ENCODE measurements at places on chromosomes 5 and 9.

DNA sequence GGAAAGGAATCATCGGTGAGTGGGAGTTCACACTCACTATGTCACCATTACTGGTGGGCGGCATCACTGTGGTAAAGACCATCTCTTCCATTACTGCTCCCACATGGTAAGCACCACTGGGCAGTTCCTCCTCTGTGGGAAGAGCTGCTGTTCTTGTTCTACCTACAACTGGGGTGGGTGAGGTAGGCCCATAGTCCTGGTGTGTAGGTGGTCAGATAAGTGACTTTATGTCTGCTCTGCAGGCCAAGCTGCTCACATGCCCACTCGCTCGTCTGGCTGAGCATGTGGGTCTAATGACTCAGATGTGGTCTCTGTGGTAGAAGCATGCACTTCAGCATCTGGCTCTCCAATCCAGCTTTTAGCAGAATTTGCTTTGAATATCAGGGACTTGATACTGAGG, 82.9 kb downstream of the TMEM215 start:
- no peak for DNase-seq

DNA sequence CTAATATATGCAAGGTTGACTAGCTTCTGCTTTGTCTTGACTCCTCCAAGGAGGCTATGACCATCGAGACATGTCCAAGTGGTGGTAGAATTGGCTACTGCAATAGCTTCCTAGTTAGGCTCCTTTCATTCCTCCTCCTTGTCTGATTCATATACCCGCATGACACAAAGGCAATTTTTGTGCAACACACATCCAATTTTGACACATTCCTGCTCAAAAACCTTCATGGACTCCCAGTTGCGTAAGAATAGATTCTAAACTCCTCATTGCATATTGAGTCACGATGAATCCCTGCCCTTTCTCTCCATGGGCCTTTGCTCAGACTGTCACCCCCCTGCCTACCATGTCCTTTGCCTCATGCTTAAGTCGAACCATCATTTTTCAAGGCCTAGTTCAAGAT, 344.5 kb downstream of the ACTL7B start:
- DNase-seq: peak; percentile 55

DNA sequence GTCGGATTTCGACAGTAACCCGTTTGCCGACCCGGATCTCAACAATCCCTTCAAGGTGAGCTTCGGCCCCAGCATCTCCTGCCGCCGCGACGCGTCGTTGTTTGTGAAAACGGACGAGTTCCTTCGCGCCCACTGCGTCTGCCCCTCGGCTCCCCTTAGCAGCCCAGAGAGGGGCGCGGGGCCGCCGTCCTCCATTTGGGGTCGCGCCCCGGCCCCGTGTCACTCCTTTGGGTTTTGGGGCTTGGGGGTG, 182 bp downstream of the SCAMP1 start:
- no peak for DNase-seq

- peak; percentile 51 for DNase-seq
Measured at GRCh38 chr5:139787568-139788293, 7.9 kb upstream of the PSD2 start.

DNA sequence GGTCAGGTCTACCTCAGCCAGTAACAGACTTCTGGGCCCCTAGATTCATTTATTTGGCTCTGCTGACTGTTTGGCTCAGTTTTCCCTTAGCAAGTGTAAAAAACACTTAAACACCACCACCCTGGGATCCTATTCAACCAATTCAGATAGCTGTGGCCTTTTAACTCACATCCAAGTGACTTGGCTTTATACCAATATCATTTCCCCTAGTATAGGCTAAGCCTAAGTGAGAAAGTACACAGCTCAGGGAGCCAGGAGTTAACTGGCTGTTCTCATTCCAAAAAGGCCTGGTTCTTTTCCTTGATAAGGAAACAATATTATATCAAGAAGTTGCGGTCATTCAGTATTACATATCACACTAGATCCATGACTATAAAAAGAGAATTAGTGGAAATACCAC, 163.5 kb downstream of the ARL15 start:
- no peak for DNase-seq

DNA sequence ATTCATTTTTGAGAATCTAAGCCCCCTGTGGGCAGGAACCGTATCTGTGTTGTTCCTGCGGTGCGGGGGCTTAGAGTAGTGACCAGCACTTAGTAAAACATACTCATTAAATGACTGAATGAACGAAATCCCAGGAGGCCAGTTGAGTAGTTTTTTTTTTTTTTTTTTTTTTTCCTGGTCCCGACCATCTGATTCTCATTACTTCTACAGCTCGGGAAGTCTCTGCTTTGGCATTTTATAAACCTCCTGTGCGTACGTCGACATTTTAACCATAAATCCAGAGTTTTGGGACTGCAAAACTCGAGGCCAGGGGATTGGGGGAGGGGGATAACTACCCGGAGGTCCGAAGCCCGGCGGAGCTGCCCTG, 31.5 kb upstream of the SPRY4 start:
- peak; percentile 83 for DNase-seq

DNA sequence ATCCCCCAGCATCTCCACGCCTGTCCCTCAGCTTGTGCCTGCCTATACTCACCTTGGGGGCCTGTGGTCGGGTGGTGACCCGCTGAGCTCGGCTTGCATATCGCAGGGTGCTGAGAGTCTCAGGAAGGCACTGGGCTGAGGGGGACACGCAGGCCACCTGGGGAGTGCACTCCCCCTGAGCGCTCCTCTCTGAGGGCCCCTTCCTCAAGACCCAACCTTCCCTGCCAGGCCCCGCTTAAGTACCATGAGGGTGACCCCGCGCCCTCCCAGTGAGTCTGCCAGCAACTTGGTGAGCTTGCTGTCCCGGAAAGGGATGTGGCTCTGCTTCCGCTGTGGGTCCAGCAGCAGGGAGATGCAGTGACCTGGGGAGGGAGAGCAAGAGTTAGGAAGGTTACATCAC, 4.1 kb downstream of the KIF12 start:
- DNase-seq: no peak

GRCh38 chr5:80921026-80921425, 39.1 kb upstream of the RASGRF2 start:
- no peak for DNase-seq

GRCh38 chr5:33120671-33121070, 320.1 kb upstream of the TARS1 start:
- DNase-seq: peak; percentile 20

DNA sequence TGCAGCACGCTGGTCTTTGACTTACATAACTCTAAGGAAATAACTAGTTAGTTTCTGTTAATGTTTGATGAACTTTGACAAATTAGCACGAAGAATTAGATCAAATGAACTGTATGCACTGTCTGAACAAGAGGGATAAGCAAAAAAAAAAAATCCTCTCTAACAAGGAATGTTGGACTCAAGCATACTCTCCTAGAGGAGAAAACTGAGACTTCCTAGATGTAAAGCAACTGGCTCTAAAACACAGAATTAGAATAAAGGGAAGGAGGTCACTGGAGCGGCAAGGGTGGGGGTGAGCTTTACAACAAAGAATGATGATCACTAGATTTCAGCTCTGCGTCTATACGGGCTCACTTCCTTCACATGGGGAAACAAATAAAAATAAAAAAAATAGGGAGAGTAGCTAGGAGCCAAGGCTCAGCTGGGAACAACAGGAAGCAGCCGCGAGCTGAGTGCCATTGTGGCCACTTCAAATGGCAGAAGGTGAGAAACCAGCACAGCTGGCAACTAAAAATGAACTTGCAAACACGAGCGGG, 48.7 kb upstream of the CEMIP2 start:
- DNase-seq: no peak

- peak; percentile 75 for DNase-seq
Measured at GRCh38 chr5:172283862-172284610, 472 bp upstream of the UBTD2 start.

DNA sequence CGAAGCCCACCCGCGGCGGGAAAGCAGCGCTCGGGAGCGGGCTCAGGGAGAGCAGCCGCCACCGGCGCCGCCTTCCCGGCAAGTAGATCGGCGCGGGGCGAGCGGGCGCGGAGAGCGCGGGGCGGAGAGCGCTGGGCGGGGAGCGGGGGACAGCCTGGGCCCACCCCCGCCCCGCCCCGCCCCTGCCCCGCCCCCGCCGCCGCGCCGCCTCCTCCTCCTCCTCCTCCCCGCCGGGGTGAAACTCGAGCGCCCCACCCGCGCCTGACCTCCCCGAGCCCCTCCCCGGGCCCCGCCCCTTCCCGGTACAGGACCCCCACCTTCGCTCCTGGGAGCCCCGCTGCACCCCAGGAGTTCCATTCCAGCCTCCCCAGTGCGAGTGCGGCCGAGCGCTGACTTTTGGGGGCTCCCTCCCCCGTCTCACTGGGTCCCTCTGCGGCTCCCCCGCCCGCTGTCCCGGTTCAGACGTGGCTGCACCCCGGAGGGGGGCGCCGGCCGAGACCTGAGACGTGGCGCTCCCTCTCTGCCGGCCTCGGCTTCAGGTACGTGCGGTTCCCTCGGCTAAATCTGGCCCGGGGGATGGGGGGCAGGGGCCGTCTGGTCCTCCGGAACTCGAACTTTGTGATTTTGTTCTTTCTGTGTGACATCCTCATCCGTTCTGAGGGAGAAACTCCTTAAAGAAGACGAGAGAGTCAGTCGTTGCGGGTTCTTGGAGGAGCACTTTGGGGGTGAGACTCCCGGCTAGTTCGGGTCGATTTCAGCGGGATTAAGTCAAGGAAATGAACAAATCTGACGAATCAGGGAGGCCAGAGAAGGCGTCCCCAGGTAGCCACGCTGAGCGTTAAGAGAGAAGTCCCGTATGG, at the start of gene SEMA5A:
Gene SEMA5A (minus strand): TSS at position 84 of the 860 bp plus-strand sequence. CDS start 166,129 bp downstream, outside the sequence.
- DNase-seq: peak; percentile 48

DNA sequence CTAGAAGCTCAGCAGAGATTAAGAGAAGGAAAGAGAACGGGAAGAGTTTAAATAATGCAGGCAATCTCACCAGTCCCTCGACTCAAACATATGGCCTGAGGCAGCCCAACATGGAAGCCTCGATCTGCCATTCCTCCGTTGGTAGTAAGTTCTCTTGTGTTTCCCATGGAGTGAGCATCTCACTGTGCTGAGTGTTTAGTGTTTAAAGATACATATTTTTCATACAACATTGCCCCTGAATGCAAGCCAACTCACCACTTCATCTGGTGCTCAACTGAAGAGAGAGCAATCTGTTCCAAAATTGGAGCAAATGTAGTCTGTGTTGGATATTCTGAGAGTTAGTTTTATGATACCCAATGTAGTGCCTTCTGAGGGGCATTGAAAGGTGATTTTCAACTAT, 171.5 kb upstream of the ATP10B start:
- no peak for DNase-seq

DNA sequence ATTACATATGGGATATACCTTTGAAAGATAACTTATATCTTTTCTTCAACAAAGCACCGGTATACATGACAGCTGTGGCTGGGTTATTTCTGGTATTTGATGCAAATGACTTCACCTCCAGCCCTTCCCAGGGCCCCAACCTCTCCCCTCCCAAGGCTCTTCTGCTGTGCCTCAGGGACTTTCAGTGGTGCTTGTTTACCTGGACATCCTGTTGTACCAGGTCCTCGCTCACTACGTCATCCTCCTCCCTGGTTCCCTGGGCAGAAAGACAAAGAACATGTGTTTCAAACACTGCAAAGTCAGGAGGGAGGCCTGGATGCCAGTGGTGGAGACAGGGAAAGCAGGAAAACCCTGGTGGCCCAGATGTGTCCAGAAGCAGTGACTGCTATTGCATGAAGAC, 23.4 kb downstream of the ANXA6 start:
- no peak for DNase-seq

DNA sequence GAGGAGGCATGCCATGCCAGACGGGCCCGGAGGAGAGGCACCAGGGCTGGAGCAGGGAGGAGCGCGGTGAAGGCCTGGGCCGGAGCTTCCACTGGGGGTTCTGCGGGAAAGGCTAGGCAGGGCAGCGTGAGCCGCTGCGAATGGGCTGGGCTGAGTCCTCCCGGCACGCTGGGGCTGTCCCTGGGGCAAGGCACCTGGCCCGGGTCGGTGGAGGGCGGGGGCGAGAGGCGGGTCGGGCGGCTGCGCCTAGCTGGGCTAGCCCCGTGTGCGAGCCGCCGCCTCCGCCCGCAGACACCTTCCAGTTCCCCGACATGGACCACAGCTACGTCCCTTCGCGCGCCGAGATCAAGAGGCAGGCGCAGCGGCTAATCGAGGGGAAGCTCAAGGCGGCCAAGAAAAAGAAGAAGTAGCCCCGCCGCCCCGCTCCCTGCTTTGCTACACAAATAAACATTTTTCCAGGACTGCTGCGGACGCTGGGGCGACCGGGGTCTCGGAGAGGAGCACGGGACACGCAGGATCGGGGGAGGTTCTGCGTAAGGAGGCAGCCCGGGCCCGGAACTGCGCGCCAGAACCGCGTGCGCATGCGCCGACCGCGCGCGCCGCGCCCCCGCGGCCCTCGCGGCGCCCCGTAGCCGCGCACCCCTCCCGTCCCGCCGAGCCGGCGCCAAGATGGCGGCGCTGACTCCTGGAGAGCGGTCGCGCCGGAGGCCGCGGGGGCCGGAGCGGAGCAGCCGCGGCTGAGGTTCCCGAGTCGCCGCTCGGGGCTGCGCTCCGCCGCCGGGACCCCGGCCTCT, at the start of gene RABL6:
Gene RABL6 (plus strand): TSS at position 668 of the 794 bp plus-strand sequence. CDS start 249 bp downstream, outside the sequence.
- peak; percentile 32 for DNase-seq

- DNase-seq: no peak
Measured at GRCh38 chr5:112084149-112084548, 327.2 kb upstream of the NREP start.

- DNase-seq: no peak
Measured at GRCh38 chr9:91156451-91157234, 205.1 kb downstream of the AUH start.

DNA sequence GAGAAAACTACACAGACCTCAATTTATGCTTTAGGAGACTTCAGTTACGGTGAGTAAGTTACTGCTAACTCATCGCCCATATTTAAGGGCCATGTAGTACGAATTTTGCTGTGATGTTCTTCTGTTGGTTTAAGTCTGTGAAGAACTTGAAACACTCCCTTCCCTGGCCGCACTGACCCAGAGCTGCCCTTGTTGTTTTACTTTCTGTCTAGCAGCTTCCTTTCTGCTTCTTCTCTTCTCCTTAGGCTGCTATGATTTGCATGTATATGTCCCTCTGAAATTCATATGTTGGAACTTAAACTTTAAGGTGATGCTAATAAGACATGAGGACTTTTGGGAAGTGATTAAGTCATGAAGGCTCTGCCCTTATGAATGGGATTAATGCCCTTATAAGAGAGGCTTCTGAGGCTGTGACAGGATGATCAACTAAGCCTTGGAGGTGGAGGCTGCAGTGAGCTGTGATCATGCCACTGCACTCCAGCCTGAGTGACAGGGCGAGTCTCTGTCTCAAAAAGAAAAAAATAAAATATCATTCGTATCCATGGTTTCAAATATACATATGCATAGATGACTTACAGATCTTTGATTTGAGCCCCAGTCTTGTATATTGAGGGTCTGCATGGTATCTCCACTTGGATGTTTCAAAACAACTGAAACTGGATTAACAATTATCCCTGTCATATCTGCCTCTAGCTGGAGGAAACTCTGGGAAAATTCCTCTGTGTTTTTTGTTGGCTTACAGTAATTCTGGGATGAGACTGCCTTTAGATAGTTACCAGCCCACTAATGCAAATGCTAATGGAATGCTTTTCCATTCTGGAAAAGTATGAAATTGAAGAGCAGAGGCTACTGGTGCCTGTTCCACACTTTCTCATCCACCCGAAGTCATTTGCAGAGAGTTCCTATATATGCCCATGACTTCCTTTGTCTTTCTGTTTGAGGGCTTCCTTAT, 263.4 kb upstream of the ACTBL2 start:
- DNase-seq: no peak

GRCh38 chr5:107426209-107426608, 244.5 kb downstream of the EFNA5 start:
- DNase-seq: no peak
